ENCODE measurements at places on chromosomes 11 and 22. TPM values are rescaled to one million over a fixed set of nuclear protein-coding genes. Genes with fewer than 3 reads are reported as not detected.

The ANAPC15 gene
- total RNA-seq = 18.0 TPM

The PIWIL4 gene
- total RNA-seq = 3.9 TPM

The NRXN2 gene
- 107 TPM for total RNA-seq

The ENTHD1 gene
- total RNA-seq = not detected

The ZNF70 gene
- total RNA-seq = 6.8 TPM

The EIF4ENIF1 gene
- 14.6 TPM for total RNA-seq

The GATD1 gene
- 48.3 TPM for total RNA-seq

The PHLDA2 gene
- total RNA-seq = 4.5 TPM

The WNT11 gene
- 12.9 TPM for total RNA-seq

The CUL5 gene
- 39.6 TPM for total RNA-seq
